ENCODE measurements at places on chromosomes 3 and 15. TPM values are rescaled to one million over a fixed set of nuclear protein-coding genes. Genes with fewer than 3 reads are reported as not detected.

Gene MFAP1
- polyA plus RNA-seq: 17.2 TPM

DNA sequence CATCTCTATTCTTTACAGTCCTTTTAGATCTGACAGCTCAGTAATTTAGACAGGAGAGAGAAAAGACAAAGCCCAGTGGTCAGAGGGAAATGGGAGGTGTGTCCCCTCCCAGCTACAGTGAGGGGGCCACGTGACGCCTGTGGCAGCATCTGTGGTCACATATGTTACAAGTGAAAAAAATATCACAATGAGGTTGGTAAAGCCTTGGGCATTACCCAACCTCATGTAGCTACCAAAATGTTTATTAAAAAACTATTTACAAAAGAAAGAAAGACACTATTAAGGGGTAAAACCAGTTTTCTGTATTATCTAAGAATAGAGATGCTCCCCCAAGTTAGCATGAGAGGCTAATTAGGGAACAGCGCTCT is 42.9 kb upstream of the PLCL2 start:
- no peak for DNase-seq

DNA sequence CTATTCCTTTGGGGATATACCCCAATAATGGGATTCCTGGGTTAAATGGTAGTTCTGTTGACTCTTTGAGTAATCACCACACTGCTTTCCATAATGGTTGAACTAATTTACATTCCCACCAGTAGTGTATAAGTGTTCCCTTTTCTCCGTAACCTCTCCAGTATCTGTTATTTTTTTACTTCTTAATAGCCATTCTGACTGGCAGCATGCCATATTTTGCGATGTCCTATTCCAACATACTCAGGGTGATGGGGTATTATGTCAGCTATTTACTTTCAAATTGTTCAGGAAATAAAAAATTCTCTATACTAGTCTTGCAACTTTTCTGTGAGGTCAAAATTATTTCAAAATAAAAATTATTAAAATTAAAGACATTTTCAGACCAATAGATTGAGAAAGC is 9.1 kb upstream of the PARP14 start:
- no peak for DNase-seq

GRCh38 chr15:33309602-33310276 is 1.0 kb upstream of the RYR3 start:
- DNase-seq: peak; percentile 33

Gene HYAL2
- polyA plus RNA-seq: 61.7 TPM

GRCh38 chr3:197353867-197354567 is 55.6 kb upstream of the DLG1 start:
- DNase-seq: no peak

- DNase-seq: no peak
Observed at GRCh38 chr15:95565016-95565600, 765.4 kb upstream of the NR2F2 start.

DNA sequence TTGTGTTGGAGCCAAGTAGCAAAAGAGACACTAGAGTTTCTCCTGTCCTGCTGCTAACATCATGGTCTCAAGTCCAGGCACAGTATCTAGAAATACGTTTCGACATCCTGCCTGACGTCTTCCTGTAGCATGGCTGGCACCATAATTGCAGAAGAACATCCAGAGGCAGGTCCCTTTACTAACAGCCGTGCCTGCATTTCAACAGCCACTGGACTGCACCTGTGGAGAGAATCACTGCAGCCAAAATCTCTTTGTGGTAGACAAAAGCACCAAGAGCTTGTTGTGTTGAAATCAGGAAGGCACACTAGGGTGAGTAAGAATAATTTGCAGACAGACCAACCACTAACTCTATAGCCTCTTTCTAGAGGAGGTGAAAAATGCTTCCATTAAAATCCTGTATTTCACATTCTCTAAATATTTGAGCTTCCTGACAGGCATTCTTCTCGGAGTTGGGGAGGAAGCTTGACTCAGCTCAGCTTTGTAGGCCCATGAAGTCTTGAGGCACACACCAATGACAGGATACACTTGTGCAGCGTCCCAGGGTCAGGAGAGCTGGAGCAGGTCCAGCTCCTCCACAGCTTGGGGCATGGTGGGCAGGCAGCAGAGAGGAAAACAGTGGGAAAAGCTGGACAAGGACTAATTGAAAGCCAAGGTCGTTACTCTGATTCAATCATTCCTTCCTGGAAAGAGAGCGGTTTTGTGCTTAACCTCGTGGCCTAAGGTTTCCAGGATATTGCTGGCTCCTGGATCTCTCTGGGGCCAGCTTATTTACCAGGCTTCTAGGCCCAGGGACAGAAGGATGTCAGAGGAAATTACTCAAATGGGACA is 244.9 kb downstream of the FAM43A start:
- peak; percentile 62 for DNase-seq

DNA sequence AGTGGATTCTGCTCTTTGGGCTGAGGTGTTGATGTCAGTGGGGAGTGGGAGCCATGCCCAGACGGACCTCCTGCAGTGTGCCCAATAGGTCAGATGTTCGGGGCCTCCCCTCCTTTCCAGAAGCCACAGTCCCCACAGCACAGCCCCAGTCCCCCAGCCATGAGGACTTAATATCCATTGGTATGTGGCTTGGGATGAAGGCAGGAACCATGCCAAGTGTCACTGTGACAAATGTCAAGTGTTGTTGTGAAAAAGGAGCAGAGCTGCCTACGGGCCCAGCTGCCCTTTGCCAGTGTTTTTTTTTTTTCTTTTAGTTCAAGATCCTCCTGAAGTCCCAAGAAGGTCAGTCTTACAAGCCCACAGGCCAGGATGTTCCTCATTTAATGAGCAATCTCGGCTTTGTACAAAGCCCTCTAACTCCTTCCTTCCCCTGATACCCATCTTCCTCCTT is 12.2 kb downstream of the SEMA3G start:
- DNase-seq: no peak

DNA sequence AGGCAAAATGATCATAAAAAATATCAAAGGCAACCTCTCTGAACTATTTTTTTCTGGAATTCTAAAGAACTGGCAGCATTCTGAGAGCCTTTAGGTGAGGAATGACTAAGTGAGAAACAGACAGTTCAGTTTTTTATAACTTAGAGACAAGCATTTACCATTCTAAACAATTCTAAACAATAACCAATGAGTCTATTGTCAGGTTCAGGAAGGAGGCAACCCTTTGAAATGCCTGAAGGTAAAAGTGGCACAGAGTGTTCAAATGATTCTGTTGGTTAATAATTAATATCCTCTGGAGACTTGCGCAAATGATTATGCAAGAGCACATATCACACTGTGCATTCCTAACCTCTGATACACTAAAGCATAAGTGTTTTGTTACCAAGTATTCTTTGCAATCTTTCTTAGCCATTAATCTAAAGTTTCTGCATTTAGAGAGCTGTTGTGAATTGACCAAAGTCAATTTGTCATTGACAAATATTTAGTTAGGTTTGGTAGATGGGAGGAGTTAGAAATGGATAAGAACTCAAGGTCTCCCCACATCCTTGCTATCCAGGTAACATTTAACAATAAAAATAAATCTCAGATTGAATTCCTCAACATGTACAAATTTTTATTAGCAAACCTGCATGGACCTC is 9.2 kb upstream of the TGFBR2 start:
- DNase-seq: no peak

- DNase-seq: no peak
Observed at GRCh38 chr3:150898046-150898754, 7.0 kb downstream of the MINDY4B start.

DNA sequence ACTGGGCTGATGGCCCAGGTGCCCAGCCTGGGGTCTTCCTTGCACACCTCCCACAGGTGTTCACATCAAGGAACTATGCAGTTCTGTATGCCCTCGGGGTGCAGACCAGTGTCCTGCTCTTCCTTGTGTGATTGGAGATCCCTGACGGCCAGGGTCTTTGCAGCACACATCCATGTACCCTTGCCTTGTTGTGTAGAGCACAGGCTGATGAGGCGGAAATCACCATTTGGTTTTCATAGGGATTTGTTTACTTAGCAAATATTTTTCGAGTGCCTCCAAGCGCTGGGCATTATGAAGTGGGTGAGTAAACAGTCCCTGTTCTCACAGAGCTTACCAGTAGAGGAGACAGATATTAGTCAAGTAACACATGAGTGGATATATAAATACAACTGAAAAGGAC is 209.3 kb upstream of the UMPS start:
- DNase-seq: no peak

- no peak for DNase-seq
Observed at GRCh38 chr3:188734395-188734794, 437.4 kb upstream of the TPRG1 start.

DNA sequence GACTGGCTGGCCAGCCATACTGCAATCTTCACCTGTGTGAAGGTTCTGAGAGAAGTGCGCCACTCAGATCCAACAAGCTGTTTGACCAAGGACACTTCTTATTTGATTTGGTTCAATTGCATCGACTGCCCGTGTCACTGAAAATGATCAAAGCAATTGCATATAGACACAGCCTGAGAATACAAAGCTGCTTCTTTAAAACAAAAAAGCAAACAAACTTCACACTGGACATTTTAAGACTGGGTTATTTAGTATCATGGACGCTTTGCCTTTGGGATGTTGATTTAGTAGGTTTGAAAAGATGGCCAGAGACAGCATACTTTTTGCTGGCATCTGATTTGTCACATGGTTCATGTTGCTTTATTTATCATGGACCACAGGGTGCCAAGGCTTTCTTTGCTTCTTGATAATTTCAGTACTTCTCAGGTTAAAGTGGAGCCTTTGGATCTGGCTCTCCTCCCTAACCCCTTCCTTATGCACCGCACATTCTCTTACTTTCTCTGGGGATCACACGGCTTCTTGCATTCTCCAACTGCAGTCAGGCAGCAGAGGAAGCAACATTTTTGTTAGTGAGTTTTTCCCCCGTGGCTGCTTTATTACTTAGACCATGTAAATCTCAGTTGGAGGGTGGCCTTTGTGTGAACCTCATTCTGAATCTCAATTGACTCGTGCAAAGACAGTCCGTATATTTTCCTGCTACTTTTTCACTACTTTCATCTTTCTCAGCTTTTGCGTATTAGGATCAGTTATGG is 151.0 kb downstream of the CD47 start:
- DNase-seq: no peak

Gene BNC1
- polyA plus RNA-seq: 0.10 TPM

DNA sequence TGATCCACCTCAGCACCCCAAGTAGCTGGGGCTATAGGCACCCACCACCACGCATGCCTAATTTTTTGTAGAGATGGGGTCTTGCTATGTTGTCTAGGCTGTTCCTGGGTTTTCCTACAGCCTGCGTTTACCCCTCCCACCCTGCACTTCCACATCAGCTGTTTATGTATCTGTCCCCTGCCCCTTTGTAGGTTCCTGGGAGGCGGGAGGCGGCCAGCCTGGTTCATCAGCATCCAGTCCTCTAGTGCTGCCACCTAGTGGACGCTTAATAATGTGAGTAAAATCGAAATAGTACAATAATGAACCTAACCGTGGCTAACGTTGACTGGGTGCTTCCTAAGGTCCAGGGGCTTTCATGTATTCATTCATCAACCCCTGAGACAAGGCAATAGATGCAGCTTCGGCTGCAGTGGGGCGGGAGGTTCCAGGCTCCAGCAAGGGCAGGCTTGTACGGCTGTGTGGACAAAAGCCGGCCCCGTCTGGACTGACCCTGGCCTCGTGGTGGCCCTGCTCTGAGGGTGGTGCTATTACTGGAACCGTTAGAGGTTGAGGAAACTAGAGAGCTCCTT is 1.2 kb upstream of the LCTL start:
- DNase-seq: peak; percentile 54
